ENCODE measurements at places on chromosomes 12 and 14.

DNA sequence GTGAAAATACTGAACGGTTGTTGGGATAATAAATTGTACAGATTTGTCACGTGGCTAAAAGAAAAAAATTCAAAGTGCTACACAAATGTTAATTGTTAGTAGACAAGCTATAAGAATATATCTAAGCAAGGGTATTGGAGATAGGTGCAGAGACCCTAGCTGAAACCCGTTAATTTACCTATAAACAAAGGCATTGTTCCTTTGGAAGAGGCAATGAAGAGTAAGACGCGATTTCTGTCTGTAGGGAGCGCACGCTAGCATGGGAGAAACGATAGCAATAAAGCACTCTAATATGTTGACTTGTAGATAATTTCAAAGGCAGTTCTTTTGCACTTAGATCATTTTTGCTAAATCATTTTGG is 565 bp downstream of the CCDC77 start:
- no peak for DNase-seq

DNA sequence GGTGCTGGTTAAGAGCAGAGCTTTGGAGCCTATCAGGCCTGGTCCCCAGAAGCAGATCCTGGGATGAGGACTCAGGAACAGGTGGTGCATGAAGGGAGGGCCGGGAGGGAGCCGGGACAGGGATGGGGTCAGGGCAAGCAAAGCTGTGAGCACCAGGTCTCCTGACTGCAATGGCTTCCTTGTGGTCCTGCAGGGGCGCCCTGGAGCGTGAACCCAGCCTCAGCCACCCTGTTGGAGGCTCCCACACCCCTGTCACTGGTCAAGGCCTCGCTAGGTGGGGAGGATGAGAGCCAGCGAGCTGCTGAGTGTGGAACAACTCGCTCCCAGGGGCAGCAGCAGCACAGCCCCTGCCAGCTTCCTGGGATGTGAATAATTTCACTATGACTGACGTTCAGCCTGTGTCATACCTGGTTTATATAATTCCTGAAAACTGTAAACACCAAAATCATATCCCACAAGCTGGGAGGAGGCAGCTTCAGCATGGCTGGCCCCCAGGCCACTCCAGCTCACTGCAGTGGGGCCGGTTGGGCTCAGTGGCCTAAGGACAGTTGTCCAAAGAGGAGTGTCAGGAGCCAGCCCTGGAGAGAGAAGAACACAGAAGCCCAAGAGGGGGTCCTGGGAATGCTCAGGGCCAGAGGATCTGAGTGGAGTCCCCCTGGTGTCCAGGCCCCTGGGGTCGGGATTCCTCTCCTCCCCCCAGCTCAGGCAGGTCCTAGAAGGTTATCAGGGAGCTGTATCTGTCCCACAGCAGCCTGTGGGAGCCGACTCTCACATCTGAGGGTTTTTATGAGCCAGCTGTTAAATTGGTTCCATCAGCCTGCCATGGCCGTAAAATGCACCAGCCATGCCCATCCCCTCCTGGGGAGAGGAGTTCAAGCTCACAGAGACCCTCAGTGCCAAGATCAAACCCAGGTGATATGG is 272.9 kb downstream of the ADGRD1 start:
- no peak for DNase-seq

DNA sequence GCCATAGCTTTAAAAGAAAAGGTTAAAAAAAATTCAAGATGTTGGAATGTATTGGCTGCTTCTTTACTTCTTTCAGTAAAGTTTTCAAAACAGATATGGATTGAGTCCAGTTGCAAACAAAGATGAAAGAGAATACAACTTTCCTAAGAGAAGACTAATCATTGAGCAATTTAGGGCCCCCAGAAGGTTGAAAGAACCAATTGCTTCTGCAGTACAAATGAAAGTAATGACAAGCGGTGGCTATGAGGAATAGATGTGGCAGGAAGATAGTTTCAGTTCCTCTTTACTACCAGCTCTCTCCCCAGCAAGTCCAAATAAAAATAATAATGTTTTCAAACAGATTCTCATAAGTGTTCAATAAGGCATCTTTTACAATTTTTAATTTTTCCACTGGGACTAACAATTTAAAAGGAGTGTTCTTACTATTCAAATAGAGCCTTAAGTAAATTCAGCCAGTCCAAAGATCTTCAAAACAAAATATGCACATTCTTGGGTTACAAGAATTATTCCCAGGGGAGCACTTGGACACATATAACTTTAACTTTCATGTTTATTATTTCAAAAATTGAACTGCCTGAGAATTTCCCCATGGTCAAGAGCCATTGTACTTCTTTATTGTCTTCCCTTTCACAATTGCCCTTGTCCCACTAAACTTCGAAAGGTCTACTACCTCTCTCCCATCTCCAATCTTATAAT is 62.3 kb upstream of the PPP1R12A start:
- DNase-seq = no peak

DNA sequence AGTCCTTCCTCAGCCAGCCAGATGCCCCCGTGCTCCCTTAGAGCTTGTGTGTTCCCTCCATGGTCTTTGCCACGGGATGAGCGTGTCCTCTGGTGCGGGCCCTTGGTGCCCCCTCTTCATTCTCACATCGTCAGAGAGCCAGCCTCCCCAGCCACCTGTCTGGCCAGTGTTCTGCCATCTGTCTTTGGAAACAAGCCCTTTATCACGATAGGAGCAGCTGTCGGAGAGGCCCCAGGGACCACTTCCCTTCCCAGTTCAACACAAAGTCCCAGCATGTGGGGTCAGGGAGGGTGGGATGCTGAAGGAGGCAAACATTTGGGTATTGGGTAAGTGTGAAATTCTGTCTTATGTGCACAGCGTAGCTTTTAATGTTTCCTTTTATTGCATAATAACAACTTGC is 44.5 kb downstream of the DYNC1H1 start:
- DNase-seq = no peak

GRCh38 chr12:6828781-6829535 is 751 bp downstream of the P3H3 start:
- DNase-seq = peak; percentile 54

DNA sequence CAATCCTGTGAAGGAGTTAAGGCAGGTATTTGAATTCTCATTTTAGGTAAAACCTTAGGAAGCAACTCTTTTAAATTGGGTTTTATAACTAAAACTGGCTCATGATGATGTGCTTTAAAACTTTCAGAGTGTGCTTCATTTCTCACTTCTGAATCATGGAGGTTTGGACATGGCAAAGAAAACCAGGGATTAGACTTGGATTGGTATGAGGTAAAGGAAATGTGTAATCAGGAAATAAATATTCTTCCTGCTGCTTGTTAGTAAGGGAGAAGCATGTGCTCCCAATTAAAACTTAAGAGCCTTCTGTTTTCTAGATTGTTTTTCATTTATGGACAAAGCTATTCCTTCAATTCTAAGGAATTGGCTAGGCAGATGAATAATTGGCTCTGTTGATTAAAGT is 57.4 kb downstream of the FBXO33 start:
- DNase-seq = no peak

DNA sequence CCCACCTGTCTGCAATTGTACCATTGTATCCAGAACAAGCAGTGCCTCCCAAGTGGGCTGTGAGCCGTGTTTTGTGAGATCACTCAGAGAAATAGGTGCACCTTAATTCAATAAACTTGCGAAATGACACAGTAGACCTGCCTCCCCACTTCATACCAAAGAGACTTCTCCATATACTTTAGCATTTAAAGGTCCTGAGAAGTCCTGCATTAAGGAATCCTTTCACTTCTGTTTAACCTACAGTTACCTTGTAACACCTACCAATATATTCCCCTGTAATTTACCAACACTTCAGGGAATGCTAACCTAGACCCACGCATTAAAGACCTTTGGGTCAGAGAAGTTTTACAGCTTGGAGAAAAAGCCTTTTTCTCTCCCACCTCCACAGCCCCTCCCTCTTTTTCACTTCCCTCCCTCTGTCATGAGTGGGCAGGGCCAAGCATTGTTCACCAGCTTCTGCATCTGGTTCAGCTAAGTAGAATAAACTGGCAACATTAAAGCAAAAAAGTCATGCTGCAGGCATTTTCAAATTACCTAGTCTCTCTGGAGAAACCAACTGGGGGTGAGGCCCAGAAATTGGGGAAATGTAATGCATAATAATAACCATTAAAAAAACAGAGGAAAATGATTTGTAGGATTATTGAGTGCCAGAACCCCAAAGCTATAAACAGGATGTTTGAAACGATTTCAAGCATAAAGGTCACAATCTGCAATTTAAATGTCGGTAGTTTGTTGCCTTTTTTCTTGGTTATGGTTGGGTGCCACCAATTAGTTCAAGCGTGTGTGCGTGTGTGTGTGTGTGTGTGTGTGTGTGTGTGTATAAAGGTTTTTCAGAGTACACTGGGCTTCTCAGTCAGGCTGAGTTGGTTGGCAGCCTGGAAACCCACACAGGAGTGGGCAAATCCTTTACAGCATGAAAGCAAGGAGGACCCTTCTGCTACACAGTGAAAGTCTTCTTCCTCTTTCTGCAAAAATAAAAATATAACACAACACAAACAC is 13.7 kb upstream of the WSCD2 start:
- no peak for DNase-seq

DNA sequence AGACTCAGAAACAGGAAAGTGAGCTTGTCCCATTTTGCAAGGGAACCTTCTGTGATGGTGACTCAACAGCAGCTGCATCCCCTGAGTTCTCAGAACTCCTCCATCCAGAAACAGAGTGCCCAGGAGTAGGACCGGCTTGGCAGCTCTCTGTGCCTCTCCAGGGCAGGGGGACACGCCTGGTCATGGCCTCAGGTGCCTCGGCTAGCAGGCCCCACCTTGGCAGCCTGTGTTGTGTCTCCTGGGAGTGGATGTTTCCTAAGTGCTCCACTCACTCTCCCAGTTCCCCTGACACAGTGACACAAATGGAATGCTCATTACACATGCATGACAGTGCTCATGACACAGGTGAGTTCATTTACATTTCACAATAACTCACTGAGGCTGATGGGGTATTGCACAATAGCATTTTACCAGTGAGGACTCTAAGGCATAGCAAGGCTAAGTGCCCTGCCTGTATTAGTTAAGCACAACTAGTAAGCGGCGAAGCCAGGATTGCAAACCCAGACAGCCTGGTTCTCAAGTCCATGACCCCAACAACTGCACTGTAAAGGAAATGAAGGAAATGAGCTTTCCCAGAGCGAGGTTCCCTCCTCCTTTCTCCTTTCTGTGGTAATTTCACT is 47.4 kb downstream of the CALM1 start:
- DNase-seq = peak; percentile 58

GRCh38 chr12:109296431-109296830 is 12.7 kb downstream of the FOXN4 start:
- no peak for DNase-seq

DNA sequence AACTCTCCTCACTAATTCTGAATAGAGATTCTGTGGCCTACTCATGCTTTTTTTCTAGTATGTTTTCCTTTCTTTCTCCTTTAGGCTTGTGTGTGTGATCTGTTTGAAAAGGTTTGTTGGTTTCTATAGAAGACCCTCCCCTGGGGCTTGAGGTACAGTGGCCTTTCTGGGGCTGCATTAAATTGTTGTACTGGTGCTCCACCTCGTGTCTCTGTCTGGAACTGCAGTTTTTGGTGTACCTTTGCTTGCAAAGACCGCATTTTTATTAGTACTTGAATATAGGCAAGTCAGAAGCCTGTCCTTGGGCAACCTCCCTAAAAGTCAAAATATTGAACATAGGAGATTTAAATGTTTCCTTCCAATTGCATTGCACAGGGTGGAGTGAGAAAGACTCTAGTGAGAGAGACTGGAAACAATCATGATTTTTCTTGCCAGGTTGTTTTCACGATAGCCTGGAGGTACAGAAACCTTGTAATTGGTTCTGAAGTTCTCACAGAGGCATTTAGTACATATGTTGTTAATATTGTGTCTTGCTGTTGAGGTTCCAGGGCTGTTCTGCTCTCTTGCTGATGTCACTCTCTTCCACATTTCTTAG is 39.0 kb downstream of the SLCO1B1 start:
- DNase-seq = peak; percentile 40

DNA sequence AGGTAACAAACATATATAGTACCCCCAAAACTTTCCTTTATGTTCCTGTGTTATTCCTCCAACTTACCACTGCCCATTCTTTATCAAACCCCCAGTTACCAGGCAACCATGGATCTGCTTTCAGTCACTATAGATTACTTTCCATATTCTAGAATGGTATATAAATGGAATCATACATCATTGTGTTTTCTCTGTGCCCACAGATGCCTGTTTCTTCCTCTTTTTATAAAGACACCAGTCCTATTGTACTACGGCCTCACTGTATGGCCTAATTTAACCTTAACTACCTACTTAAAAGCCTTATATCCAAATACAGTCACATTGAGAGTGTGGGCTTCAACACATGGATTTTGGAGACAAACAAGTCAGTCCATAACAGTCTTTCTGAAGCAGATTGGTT is 2.6 kb downstream of the TAS2R14 start:
- DNase-seq = no peak

DNA sequence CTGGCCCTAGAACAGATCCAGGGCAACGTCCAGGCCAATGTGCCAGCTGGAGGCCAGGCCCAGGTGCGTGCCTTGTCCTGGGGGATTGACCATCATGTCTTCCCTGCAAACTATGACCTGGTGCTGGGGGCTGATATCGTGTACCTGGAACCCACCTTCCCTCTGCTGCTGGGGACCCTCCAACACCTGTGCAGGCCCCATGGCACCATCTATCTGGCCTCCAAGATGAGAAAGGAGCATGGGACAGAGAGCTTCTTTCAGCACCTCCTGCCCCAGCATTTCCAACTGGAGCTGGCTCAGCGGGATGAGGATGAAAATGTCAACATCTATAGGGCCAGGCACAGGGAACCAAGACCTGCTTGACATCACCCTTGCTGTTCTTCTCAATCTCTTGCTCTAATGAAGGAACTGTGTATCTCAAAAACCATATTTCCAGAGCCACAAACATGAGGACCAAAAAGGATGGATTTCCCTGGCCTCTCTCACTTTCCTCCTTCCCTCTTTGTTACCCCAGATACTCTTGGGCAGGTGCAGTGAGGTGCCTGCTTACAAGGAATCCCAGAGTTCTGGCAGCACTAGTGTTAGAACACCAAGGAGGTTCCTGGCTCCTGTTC is 2.2 kb upstream of the TSFM start:
- no peak for DNase-seq

Data from NCI-H345 (cell line).